ENCODE measurements at places on chromosomes 16 and 17. TPM values are rescaled to one million over a fixed set of nuclear protein-coding genes. Genes with fewer than 3 reads are reported as not detected.

Gene AXIN2
- 1.8 TPM for total RNA-seq

GRCh38 chr16:1620391-1620790 lies 8.2 kb downstream of the CRAMP1 start:
- no peak for DNase-seq

DNA sequence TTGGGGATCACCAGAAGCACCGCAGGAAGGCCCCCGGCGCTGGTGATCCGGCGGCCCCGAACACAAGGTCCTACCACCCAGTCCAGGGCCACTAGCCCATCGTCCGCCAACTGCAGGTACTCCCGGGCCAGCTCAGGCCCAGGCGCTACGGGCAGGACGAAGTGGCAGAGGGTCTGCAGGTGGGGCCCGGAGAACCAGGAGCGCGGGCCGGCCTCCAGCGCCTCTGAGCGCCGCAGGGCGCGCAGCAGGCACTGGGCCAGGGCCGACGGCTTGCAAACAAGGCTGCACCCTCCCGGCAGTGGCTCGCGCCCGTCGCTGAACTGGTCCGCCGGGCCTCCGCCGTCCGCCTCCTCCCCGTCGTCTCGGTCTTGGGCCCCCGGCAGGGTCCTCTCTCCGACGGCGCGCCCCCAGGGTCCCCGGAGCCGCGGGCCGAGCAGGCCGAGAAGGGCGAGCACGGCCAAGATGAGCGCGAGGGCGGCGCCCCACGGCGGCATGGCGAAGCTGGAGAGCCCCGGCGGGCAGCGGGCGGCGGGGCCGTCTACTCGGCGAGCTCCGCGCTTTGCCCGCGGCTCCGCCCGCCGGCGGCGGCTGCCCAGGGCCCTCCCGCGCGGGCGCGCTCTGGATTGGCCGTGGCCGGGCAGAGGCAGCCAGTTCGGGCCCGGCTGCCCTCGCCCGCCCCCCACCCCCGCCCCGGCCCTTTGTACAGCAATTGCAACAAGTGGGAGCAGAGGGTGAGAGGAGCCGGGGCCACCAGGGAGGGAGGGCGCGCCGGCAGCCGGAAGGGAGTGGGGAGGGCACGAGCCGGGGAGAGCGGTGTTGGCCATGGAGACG lies at the start of gene ABHD15:
ABHD15 (minus strand) TSS at position 565 of the 831 bp plus-strand sequence; CDS start at position 494, 71 bp downstream.
- DNase-seq: peak; percentile 41

Gene MAPT
- 0.10 TPM for total RNA-seq

All from HT1080 (cell line).